ENCODE measurements at places on chromosomes 7 and 10.

GRCh38 chr10:59126261-59126660 is 50.2 kb upstream of the PHYHIPL start:
- DNase-seq, result no peak

- no peak for DNase-seq
Observed at GRCh38 chr10:111539246-111539645, 462.4 kb downstream of the ADRA2A start.

DNA sequence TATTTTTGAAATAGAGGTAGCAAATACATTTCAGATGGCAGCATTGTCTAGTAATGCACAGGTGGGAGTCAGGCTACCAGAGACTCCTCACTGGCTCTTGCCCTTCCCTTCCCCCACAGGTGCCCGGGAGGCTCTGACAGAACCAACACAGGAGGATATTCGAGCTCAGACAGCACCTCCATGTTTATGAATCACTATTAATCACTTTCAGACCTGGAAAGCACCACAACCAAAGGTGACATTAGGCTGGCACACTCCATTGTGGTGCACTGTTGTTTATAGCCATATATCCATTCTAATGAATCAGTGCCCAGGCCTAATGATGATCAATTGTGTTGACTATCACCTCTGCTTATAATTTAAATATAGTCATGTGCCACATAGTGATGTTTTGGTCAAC is 107.8 kb upstream of the NAMPT start:
- no peak for DNase-seq

- no peak for DNase-seq
Observed at GRCh38 chr10:28355376-28355775, 52.5 kb upstream of the MPP7 start.

DNA sequence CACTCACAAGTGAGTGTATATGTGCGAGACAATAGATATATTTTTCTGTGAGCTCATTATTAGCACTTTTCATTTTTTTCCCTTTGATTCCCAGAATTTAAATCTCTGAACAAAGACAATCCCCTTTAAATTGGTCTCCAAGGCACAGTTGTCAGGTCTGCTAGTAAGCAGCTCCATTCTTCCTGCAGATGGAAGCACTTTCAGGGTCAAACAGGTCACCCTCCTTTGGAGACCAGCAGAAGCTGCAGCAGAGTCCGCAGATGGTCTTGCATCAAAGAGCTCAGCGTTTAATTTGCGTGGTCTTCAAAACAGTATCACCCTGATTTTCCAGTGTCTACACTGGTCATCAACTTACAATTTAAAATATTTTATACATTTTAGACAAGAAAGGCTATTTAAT is 543.8 kb downstream of the ARL4A start:
- DNase-seq, result no peak

- no peak for DNase-seq
Observed at GRCh38 chr7:21969822-21970221, 24.1 kb upstream of the CDCA7L start.

GRCh38 chr7:1099637-1100036 is 11.7 kb downstream of the GPER1 start:
- DNase-seq, result no peak

All from retinal pigment epithelial cell (primary cell).